ENCODE measurements at places on chromosomes 13 and 19.
A peak's percentile ranks its signal among the peaks of the same experiment; 100 is the strongest.

DNA sequence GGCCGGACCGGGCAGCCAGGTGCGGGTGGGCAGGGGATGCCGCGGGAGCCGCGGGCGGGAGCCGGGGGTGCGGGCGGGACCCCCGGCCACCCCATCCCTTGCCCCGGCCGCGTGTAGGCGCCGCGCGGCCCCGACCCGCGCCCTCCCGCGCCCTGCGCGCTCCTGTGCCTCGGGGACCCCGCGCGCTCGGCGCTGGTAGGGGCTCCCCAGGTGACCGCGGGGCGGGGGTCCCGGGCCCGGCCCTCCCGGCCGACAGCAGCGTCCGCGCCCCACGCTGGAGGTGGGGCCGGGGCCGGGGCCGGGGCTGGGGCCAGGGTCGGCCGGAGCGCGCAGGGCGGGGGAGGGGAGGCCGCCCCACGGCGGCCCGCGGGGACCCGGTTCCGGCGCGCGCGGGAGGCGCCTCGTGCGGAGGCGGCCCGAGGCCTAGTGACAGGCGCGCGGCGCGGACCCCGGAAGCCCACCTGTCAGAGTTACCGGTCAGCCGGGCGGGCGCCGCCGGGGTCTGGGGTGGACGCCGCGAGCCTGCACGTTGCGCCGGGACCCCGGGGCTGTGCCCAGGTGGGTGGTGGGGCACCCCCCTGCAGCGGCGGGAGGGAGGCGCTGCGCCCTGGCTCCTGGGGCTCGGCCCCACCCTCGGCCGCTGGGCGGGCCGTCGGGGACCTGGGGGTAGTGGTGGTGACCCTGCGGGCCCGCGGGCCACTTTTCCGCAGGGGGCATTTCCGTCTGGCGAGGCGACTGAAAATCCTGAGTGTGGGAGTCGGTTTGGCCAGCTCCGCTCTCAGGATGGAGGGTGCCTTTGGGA, 518 bp downstream of the TFDP1 start:
- DNase-seq: no peak

- DNase-seq: no peak
Measured at GRCh38 chr19:15934332-15935078, at the start of gene CYP4F11. TSS of gene CYP4F11 (minus strand) at chr19:15934529. CDS start at chr19:15934408, 121 bp downstream.

- no peak for DNase-seq
Measured at GRCh38 chr13:22262001-22262885, 591.4 kb downstream of the FGF9 start.

GRCh38 chr19:4764393-4764660, 27.2 kb upstream of the FEM1A start:
- no peak for DNase-seq

- peak; percentile 90 for DNase-seq
Measured at GRCh38 chr19:56477429-56478338, 539 bp upstream of the ZNF667 start.

GRCh38 chr19:4678881-4679790, 9.0 kb upstream of the MYDGF start:
- no peak for DNase-seq

DNA sequence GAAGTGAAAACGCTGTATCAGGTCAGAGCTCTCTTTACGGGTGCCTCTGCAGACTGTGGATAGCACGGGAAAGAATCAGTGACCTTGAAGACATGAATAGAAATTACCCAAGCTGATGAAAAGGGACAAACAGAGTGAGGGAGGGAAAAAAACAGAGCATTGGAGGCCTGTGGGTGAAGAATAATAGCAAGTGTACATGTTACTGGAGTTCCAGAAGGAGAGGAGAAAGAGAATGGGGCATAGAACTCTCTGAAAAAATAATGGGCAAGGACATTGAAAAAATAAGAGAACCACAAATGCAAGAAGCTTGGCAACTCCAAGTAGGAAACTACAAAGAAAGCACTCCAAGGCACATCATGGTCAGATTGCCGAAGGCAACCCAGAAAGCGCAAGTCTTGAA, 86.3 kb downstream of the SPACA7 start:
- DNase-seq: no peak

DNA sequence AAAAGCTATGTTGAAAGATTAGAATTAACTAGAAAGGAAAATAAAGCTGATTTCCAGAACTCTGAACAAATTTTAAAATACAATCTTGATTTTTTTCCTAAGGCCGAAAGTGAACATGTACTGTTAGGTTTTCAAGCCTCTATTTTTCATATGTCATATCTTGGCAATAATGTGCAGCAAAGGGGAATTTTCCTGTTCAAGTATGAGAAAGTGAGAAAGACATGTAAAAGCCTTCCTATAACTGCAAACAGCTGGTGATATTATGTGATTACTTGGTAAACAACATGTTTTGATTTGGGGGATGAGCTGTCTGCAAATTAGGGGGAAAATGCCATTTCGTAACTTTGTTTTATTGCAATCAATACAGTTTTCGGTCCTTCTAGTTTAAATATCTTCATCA, 4.0 kb upstream of the KLF12 start:
- no peak for DNase-seq

DNA sequence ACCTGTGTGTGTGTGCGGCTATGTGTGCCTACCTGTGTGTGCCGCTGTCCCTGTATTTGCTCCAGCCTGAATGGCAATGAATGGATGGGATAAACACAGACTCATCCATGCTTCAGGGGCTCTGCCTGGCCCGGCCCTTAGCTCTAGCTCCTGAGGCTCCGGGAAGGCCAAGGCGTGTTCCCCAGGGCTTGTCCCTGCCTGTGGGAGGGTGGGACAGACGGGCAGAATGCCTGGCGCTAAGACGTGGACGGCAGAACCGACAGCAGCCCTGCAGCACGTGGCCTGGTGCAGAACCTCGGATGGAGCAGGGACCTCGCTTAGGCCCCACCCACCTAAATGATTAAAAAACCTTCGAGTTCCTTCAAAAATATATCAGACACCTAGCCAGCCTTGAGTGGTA, 57.8 kb upstream of the C13orf46 start:
- no peak for DNase-seq

DNA sequence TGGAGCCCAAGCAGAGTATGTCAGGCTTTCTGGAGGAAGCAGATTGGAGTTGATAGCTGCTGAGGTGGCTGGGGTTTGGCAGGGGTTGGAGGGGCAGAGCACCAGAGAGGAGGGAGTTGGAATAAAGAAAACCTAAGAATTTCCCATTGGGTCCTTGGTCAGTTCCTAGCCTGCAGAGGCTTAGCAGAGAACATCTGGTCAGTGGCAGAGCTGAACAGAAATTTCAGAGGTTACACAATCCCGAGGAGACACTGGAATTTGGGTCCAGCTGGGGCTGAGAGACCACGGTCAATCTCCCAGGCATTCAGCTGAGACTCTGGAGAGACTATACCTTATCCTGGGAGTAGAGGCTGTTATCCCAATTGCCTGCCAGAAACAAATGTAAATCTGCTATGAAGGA, 84.4 kb downstream of the DPY19L3 start:
- DNase-seq: no peak

DNA sequence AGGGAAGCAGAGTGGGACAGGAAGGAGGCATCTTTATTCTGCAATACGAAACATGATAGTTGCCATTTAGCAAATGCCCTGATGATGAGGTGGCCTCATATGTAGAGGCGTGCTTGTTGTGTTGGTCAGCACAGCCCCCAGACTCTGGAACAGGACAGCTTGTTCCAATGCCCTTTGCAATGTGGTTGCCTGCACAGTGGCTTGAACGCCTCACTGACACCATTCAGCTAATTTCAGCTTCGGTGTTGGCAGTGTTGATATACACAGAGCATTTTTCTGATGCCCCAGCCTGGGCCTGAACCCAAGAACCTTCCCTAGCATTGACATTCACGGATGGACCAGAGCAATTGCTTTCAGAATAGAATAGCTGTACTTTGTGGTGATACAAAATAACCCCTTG, 133.3 kb downstream of the HS6ST3 start:
- no peak for DNase-seq

DNA sequence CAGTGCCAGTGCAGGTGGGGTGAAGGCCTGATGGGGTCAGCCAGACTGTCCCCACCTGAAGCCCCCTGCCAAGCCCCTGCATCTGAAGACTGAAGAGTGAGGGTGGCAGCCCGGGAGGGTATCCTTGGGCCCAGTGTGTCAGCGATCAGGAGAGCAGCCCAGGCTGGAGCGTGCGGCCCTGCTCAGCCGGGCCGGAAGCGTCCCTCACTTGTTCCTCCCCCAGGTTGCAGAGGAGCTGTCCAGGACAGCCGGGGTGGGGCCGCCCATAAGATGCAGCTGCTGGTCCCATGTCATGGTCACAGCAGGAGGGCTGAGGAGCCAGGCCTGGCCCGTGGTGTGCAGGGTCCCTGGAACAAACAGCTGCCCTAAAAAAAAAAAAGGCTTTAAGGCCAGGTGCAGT, 55.4 kb downstream of the KDM4B start:
- DNase-seq: no peak

Data from neuronal stem cell (in vitro differentiated cells).